ENCODE measurements at places on chromosomes 3 and 15.

DNA sequence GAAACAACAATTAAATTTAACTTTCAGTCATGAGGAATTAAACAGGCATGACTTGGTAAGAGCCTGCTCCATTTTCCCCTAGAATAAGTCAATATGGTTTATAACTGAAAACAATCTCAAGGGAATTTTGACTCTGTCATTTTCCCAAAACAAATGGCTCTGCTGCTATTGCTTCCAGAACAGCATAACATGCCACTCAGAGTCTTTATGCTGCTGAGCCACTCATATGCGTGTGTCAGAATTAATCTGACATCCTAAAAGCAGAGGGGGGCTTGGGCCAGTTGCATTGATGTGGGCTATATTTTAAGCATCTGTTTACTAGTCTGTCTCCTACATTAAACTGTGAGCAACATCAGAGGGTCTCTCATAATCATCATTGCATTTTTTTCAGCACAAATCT is 111.1 kb upstream of the ABI3BP start:
- no peak for DNase-seq

DNA sequence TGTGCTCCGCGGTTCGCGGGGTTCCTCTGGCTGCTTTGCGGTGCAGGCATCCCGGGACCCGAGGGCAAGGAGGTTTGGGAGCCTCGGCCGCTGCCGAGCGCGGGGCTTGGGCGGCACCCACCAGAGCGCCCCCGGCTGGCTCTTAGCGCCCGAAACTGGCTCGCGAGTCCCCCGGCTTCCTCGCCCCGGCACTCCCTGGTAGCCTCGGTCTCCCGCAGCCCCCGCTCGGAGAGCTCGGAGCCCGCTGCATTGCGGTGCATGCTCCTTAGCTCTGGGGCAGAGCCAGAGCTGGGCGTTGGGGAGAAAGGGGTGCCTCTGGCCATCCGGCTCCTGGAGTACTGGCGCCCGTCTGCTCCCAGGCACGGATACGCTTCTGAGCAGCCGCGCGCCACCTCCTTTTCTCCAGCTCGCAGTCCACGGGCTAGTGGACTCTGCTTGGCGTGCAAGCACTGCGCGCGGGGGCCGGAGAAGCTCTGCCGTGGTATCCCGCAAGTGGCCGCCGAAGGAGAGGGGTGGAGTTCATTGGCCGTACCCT is 753 bp downstream of the EPHB1 start:
- DNase-seq: no peak

DNA sequence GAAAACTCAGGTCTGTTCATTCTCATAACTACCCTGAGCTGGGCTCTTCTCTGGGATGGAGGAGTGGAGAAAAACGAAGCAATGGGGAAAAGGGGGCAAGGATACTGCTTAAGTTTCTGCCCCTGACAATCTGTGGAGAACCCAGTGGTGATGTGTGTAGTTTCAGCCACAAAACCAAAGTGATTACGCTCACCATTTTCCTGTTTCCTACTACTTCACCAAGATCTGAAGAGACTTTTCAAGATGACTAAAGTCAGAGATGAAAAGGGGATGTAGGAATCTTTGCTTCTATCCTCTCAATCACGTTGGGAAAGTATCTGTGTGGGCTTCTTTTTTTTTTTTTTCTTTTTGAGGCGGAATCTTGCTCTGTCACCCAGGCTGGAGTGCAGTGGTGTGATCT is 8.3 kb upstream of the UBE2E1 start:
- DNase-seq: no peak

- no peak for DNase-seq
These were observed 136.3 kb downstream of the LRRK1 start for GRCh38 chr15:101055411-101055810.

DNA sequence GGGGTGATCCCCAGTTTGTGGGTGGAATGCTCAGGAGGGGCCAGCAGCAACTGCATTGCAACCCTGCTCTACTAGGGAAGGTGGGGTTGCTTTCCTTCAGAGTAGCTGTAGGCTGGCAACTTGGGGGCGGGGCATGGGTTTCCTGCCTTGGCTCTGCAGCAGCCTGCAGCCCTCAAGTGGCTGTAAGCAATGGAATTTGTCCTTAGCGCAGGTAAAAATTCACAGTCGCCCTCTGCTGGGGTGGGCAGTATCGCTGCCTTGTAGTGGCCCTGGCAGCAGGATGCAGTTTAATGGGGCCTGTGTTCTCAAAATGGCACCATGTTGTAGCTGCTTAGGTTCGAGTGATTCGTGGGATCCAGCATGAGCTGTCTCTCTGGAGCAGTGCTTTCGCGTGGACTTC is 29.8 kb downstream of the STT3B start:
- peak; percentile 53 for DNase-seq

DNA sequence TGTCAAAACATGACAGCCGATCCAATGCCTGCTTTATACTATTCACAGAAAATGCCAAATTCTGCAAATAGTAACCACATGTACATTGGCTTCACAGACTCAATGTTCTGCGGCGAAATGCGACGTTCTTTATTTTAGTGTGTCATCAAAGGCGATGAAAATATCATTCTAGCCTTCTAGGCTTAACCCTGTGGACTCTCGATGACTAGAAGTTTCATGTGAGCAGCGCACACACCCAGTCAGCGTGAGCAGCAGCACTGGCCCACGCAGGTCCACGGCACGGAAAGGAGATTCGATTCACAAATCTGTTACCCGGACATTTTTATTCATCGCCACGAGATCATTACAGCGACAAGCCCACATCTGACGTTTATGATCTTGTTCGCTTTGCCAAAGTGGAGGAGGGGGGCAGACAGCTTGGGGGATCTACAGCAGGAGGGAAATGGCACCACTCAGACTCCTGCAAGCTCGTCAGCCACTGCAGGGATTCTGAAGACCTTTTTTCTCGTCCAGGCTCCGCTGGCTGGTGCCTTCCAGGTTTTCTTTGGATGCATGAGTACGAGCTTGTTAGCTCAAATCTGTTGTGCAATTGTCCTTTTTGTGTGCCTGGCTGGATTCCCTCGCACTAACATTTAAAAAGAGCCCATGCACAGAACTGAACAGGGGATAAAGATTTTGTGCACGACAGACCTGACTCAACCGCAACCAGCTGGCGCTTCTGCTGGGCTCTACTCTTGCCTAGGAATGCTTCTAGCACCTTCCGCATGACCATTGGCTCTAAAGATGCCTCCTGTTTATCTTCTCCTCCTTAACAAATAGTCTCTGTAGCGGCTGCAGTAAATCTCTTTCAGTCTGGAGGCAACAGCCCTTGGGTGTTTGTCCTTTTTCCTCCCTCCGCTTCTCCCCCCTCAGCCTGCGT is 938.4 kb downstream of the MCTP2 start:
- no peak for DNase-seq

DNA sequence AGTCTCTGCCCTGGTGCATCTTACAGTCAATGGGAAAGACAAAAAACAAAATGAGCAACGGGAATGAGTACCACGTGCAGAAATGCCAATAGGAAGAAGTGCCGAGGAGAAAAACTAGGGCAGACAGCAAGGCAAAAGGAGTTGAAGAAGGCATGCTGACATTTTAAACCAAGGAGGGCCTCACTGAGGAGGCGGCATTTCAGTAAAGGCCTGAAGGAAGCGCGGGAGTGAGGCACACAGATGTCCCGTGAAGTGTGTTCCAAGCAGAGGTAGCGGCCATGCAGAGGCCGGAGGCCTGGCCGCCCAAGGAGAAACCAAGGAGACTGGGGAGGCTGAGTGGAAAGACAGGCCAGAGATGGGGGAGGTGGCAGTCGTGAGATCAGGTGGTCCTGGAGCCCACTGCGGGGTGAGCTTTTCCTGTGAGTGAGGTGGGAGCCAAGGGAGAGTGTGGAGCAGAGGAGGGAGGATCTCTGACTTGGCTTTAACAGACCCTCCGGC is 34.8 kb downstream of the DNAJB8 start:
- no peak for DNase-seq

- no peak for DNase-seq
These were observed 3.2 kb downstream of the CCDC80 start for GRCh38 chr3:112637700-112638099.

DNA sequence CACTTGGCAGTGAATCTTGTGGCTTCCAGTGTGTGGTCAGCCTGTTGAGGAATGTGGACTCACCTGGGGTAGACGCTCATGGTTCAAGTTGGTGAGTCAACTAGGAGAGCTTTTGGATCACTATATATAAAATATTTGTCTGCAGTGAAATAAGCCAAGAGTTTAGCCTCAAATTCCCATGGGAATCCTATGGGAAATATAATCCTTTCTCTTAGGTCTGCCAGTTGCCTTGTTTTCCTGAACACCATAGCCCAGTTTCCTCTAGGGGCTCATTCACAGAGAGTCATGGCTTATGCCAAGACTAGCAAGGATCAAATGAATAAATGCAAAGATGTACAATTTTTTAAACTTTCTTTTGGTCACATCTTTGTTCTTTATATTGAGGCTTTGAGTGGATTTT is 100.1 kb upstream of the NPHP3 start:
- no peak for DNase-seq

DNA sequence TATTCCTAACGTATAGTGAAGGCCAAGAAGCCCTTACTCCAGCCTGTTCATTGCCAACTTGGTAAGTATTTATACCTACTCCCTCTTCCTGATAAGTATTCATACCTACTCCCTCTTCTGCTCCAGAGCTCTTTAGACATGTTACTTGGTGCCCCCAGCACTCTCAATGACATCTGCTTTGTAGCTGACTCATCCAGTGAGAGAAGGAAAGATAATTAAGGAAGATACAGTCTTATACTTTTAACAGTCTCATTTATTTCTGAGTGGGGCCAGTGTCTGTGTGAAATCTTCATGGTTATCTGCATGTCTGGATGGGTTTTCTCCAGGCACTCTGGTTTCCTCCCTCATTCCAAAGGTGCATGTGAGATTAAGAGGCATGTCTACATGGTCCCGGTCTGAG is 698.7 kb downstream of the FHIT start:
- no peak for DNase-seq

Data from stimulated activated CD8-positive, alpha-beta memory T cell treated with anti-CD3 and anti-CD28 coated beads, Interleukin-4, amount 100 ng/mL, for 48 hours (primary cell).